A549 (cell line): ENCODE measurements at places on chromosomes 13 and 19. TPM values are rescaled to one million over a fixed set of nuclear protein-coding genes. Genes with fewer than 3 reads are reported as not detected.

GRCh38 chr19:35592226-35592625 lies 6.3 kb downstream of the PMIS2 start:
- DNase-seq, result peak; percentile 62

Gene NLRP9
- polyA plus RNA-seq, result not detected in 3 replicates

Gene RUBCNL
- polyA plus RNA-seq, result not detected in 3 replicates

DNA sequence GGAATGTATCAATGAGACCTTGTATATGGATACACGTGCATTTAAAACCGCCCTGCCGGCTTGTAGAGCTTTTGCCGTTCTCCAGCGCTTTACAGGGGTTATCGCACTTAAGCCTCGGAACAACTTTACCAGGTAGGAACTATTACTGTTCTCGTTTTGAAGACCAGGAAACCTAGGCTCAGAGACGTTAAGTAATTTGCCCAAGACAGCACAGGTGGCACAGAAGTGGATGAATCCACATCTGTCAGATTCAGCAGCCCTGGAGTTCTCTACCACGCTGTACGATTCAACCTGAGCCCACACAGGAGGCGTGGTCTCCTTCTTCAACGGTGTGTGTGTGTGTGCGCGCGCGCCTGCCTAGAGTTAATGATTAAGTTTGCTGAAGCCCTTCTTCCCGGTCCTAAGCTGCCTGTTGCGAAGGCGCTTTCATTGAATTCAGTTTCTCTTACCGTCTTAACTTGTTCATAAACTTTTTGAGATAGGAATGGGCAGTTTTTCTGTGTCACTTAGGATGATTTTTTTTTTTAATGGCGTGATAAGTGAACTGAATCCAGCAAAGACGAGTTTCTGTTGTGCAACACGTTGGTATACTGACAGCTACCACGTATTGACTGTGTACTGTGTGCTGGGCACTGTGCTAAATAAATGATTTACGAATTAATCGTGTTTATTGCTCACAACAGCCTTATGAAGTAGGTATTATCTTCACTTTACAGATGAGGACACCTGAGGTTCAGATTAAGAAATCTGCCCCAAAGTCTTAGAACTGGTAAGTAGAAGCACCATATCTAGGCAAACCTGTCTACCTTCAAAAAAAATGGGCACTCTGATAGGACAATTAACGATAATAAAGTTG lies 67.4 kb downstream of the KCNRG start:
- DNase-seq, result peak; percentile 82

- DNase-seq, result no peak
Observed at GRCh38 chr13:20383058-20383457, 142.6 kb downstream of the CRYL1 start.
